Activated CD4-positive, alpha-beta T cell treated with anti-CD3 and anti-CD28 coated beads, Interleukin-2, amount 10 ng/mL, durations not matched to agents 7 days and 5 days (primary cell): ENCODE measurements at places on chromosomes 12 and 14. TPM values are rescaled to one million over a fixed set of nuclear protein-coding genes. Genes with fewer than 3 reads are reported as not detected.

The HNF1A gene
- total RNA-seq, result not detected

GRCh38 chr14:56390859-56391258 lies 188.7 kb upstream of the TMEM260 start:
- DNase-seq, result no peak

- DNase-seq, result no peak
These were observed 28.3 kb downstream of the MDM1 start for GRCh38 chr12:68303850-68304249.

- DNase-seq, result no peak
These were observed 40.5 kb upstream of the CLMN start for GRCh38 chr14:95359994-95360826.

The CLEC4D gene
- not detected for total RNA-seq

- no peak for DNase-seq
These were observed 59.2 kb upstream of the ZDHHC17 start for GRCh38 chr12:76704693-76705092.

The MYF6 gene
- not detected for total RNA-seq

The RAB15 gene
- total RNA-seq, result 5.7 TPM

- DNase-seq, result no peak
These were observed 84.5 kb downstream of the GPR65 start for GRCh38 chr14:88089445-88089844.

DNA sequence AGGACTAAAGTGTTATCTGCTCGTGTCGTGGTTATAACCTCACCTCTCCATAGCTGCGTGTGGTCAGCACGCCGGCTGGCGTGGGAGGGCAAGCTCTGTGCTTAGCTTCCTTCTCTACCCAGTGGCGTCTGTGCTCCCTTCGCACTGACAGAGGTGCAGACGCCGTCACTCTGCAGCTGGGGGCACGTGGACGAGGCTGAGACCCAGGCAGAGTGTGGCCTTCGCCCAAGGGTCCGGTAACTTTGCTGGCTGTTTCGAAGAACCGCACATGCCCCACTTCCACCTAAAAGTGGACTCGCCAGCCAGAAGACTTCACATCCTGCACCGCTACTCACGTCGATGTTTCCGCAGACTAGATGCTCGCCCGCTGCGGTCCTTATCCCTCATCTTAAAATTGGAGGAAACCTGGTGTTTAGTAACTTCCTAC lies 35.9 kb upstream of the DYNC1H1 start:
- no peak for DNase-seq

DNA sequence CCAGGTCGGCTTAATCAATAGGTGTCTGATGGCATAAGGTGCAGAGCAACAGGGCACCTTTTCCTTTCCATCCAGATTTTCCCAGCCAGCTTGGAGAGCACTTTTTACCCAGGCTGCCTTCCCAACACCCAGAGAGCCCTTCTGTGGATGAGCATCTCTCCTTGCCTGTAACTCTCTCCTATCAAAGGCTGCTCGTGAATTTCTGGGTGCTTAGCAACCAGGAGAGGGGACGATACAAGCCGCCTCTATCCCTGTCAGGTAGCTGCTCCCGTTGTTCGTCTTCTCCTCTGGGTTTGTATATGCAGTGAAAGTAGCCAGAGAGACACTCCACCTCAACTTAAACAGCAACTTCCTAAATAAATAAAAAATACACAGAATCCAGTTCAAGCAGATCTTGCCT lies 124.2 kb downstream of the CACNA1C start:
- DNase-seq, result no peak

The VDR gene
- total RNA-seq, result 17.3 TPM

The KRT80 gene
- total RNA-seq, result not detected

DNA sequence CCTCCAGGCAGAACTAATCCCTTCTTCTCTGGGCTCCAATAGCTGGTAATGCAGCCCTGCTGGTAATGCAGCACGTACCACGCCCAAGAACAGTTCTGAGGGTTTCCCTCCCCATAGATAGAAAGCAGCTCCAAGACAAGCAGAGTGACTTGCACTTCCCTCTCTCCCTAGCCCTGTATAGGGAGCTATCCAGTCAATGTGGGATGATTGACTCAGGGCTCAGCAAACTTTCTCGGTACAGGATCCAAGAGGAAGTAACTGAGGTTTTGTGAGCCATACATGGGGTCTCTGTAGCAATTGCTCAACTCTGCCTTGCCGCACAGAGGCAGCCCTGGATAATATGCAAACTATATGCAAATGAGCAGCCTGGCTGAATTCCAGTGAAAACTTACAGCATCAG lies 15.5 kb upstream of the FKBP4 start:
- no peak for DNase-seq

The IFI27 gene
- total RNA-seq, result 158 TPM

GRCh38 chr14:24280797-24281460 lies 9.5 kb upstream of the RABGGTA start:
- DNase-seq, result no peak

The OR4M1 gene
- total RNA-seq, result not detected

- DNase-seq, result no peak
These were observed 5.9 kb upstream of the WASHC3 start for GRCh38 chr12:102067574-102068258.

The TSPAN9 gene
- total RNA-seq, result not detected

- no peak for DNase-seq
These were observed 24.3 kb downstream of the DACT1 start for GRCh38 chr14:58662018-58662417.

- DNase-seq, result no peak
These were observed 373.1 kb downstream of the SOX5 start for GRCh38 chr12:23576372-23576771.

- DNase-seq, result peak; percentile 19
These were observed 25.1 kb upstream of the CDK17 start for GRCh38 chr12:96425321-96425720.

The BEGAIN gene
- total RNA-seq, result 0.10 TPM

DNA sequence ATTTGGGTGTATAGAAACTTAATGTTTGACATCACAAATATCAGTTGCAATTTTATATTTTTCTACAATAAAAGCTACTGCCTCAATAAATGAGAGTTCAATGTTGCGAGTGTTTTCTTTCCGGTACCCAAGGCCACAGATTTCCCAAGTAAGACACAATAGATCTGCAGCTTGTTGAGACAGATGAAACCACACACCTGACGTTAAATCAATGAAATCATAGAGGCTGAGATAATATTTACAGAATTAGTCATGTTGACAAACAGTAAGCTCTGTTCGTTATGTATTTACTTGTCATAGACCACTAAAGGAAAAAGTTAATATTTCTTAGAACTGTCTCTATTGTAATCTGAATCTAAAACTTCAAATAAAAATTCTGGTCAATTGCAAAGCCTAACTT lies 49.2 kb upstream of the PTHLH start:
- DNase-seq, result no peak

DNA sequence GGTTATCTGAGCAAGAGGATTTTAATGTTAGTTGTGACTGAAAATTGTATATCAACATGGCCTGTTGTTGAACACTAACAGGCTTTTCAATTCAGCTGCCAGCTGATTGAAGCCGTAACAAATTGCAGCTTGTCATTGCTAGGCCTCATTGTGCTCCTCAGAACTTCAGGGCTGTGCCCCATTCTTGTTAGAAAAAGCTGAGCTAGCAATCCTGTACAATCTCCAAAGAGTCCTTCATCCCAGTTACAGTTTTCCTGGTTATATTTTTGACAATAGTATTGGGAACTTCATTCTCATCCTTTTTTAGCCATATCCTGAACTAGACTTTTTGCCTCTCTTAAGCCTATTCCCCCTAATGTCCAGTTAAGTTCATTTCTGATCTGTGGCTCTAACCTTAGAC lies 564.1 kb upstream of the ATXN7L3B start:
- DNase-seq, result no peak

DNA sequence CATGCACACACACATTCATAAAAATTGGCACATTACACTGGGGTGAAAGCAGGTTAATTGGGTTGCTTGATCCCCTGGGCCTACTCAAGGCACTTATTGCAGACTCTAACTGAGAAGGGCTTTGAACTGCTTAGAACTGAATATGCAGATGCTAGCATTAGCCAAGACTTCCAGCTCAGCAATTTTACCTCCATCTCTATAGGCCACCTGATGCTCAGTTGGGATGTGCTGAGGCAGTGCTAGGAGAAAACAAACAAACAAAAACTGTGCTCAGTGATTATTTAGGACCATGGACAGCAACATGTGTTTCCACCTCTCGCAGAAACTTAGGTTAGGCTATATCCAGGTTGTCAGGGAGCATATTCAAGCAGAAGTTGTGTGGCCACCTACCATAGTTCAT lies 124.8 kb upstream of the WSCD2 start:
- DNase-seq, result no peak

- no peak for DNase-seq
These were observed 156.5 kb upstream of the RMST start for GRCh38 chr12:97306147-97306546.

The TTC9 gene
- total RNA-seq, result 16.7 TPM

- DNase-seq, result no peak
These were observed 21.1 kb upstream of the PGF start for GRCh38 chr14:74976264-74977113.

- no peak for DNase-seq
These were observed 32.8 kb downstream of the DUSP16 start for GRCh38 chr12:12529783-12530421.

DNA sequence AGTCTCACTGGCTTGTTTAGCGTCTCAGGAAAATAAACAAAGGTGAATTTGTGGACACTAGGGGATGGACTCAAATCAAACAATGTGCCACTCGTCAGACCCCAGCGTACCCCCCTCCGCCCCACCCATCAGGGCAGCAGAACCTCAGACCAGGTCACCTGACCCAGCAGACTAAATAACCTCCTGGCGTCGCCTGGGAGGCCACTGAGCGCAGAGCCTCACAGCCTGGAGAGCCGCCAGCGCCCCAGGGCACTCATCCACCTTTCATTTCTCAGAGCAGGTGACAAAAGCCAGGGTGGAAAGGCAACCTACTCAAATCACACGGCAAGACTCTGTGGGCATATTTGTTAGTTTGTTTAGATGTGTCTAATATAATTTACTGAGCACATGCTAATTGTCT lies 100.9 kb downstream of the DICER1 start:
- no peak for DNase-seq
